ENCODE measurements at places on chromosomes 11 and 22.

GRCh38 chr11:131449036-131450019 is 78.9 kb downstream of the NTM start:
- DNase-seq: no peak

GRCh38 chr11:67354075-67355022 is 1.0 kb upstream of the POLD4 start:
- peak; percentile 68 for DNase-seq

DNA sequence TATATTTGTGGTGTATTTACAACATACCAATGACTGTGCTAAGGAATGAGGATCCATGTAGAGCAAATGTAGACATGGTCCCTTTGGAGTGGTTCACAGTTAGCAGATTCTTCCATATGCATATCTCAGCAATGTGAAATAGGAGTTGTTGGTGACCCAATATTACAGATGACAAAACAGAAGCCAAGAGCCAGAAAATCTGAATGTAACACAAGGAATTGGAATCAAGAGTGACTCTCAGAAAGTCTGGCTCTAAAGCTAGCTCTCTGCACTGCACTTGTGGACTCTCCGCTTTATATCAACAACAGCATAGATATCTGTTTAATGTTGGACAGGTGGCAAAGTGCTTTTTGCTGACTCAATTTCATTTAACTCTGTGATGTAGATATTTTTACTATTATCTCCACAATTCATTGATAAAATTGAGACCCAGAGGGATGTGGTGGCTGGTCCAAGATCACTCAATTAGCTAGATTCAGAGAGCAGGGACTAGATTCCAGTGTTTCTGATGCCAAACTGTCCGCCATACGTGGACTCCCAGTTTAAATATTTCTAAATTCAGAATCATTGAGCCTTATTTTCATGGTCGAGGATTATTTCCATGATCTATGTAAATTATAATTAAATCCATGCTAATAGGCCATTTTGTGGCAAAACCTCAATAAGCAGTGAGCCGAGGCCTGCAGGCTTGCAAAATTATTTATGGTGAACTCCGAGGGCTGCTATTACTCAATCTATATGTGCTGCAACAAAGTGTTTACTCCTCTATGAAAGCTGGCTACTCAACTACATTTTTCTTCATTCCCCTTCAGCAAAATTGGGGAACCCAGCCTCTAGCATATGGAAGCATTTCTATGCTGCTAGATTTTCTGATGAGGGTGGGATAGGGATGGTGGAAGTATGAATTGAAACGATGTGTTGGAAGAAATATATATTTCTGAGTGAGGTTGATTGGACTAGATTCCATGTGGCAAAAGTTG is 21.1 kb upstream of the TENM4 start:
- no peak for DNase-seq

GRCh38 chr22:32583921-32584335 is 109.3 kb downstream of the FBXO7 start:
- no peak for DNase-seq

DNA sequence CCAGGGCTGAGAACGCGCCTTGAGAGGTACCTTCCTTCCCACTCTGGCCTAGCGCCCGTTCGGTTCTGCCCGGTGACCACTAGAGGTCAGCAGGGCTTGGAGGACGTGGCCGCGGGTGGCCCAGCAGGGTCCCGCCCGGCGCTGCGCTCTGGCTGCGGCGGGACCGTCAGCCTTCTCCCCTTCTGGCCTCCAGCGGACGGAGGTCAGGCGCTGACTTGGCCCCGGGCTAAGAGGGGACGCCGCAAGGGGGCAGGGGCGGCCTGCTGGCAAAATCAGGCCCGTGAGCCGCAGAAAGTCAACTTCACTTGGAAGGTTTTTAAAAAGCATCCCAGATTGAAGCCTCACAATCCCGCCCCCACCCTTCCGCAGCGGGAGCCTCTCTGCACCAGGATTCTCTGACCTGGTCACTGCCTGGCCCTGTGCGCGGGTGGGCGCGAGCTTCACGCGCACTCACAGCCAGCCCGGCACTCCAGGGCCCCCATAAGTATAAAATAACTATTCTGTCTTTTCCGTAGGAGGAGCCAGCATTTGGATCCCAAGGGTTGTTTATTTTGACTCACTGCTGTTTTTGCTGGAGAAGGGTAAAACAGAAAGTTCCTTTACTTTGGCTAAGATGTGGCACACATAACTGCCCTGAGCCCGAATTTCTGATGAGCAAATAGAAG is 23.2 kb upstream of the ZBTB16 start:
- peak; percentile 80 for DNase-seq

Measured in ureter (tissue), 1 donor.